ENCODE measurements at places on chromosomes 5 and 9.

- DNase-seq: no peak
Observed at GRCh38 chr5:5605170-5605764, 182.8 kb downstream of the ICE1 start.

DNA sequence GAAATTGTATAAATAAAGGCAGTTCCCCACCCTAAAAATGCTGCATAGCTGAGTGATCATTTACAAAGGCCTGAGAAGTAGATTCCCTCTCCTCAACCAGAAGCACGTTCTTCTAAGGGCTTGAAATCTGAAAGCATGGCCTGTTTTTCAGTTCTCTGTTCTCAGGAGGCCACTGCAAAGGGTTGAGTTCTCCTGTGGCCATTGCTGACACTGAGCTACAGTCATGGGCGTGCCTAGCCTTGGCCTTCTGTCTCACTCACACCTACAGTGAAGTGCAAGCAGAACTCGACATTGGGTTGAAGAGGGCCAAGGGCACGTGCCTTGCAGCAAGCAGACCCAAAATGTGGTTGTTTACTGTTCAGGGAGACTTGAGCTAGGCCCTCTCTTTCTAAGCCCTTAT, 276.6 kb upstream of the VLDLR start:
- DNase-seq: no peak

GRCh38 chr5:139473565-139473964, 2.8 kb downstream of the SMIM33 start:
- DNase-seq: no peak

DNA sequence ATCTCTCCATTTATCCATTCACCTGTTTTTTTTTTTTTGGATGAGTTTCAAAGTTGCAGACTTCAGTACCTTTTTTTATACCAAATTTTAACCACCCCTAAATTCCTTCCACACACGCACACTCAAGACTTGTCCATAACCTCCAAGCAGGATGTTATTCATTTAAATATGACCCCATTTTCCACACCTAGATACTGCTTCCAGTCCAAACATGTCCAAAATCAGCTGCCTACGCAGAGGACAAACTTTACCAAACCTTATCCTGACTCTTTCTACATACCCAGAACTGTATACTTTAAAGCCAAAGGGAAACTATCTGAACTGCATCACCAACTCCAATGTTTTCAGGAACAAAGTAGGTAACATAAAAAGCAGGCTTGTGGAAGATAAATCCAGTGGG, 36.0 kb upstream of the FYB1 start:
- no peak for DNase-seq

- DNase-seq: no peak
Observed at GRCh38 chr9:101586651-101587050, 8.1 kb downstream of the PPP3R2 start.

DNA sequence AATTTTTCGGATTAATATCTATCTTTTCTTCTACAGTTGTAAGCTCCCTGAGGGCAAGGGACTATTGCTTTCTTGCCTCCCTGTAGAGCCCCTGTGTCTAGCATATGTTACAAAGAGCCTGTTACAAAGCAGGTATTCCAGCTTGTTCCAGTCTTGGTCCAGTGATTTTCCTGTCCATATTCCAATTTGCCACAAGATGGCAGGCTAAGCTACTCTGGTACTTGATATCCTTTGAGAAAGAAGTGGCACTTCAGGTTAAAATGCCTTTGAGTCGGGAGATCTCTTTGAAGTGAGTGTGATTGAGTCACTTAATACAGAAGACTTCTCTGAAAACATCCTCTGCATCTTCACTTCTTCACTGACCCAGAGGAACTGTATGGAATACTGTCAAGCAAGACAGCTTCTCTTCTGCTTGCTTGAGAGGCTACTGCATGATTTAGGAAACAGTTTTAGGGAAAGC, 24.5 kb downstream of the CAVIN4 start:
- DNase-seq: peak; percentile 38

DNA sequence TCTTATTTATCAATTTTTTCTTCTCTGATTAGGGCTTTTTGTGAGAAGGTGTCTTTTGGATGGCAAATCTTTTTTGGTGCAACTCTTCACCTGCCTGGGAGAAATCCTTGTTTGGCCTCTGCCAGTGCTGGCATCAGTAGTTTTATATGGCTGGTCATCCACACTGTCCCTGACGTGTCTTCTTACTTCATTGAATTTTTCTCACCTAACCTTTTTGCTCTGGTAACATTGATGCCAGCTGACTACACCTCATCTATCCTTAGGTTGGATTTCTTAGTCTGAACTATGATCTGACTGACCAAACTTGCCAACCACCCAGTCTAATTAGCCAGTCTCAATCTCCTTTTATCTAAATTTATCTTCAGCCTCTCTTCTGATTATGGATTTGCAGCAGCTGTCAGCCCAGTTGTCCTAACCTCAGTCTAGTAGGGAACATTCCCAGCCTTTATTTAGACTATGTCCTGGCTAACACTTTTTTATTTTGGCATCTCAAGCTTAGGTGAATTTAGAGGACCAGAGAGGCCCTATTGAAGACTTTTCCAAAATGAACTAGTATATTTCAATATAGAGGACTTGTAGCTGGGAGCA, 10.6 kb upstream of the TMEM38B start:
- DNase-seq: no peak
